ENCODE measurements at places on chromosomes 7 and 10.

GRCh38 chr10:33229252-33229948 lies 105.1 kb downstream of the NRP1 start:
- no peak for DNase-seq

DNA sequence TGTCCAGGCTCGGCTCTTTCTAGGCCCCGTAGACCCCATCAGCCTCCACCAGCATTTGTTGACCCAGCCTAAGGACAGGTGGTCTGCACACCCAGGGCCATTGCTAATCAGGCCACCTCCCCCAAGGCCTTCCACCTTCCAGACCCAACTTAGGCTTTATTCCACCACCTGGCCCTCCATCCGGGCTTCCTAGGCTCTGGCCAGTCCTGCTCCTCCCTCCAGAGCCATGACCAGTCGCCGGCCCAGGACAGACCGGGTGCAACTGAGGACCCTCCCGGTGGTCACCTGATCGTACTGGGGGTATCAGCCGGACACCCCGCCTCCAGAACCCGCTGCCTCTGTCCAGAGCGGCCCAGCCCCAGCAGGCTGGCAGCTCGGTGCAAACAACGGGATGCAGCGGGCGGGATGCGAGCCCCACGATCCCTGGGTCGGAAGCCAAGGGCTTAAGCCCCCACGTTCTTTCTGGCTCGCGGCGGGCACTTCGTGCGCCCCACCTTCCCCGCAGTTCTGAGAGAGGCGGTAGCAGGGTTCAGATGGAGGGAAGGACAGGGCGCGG lies 545 bp downstream of the NACAD start:
- no peak for DNase-seq

GRCh38 chr10:11638055-11638698 lies 26.7 kb upstream of the USP6NL start:
- DNase-seq, result no peak

GRCh38 chr7:147774461-147774860 lies 816.1 kb upstream of the C7orf33 start:
- DNase-seq, result no peak

- DNase-seq, result no peak
These were observed 31.2 kb upstream of the SH2B2 start for GRCh38 chr7:102255501-102255900.

DNA sequence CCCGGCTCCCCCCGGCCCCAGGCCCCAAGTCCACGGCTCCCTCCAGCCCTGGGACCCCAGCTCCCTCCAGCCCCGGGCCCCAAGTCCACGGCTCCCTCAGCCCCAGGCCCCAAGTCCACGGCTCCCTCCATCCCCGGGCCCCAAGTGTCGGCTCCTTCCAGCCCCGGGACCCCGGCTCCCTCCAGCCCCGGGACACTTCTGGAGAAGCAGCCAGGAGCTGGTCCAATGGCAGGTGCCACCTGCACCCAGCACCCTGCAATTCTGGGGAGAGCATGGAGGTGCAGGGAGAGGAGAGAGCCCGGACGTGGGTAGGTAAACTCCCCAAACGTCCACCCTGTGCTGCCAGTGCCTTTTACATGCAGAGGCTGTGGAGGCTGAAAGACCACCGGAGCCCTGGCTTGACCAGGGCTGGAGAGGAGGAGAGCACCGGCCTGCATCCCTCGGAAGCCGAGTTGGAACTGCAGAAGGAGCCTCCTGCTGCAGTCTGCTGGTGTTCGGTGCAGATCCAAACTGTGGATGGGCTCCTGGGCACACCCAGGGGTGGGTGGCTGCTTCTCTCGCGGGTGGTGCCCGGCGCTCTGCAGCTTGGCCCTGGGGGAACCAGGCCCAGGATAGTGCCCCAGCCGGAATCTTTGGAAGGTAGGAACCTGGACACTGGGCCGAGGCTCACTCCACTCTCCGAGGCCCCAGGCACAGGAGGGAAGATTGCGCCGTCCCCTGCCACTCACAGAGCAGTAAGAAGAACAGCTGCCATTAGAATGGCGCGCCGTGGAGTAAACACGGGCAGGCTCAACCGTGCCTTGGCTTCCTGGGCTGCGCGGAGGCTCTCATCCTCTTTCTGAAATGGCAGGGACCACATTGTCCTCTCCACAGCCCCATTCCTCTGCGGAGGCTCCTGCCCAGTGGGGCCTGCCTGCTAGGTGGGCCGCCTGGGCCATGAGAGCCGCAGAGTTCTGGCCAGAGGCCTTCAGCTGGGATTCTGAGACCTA lies 14.7 kb downstream of the SHH start:
- no peak for DNase-seq

DNA sequence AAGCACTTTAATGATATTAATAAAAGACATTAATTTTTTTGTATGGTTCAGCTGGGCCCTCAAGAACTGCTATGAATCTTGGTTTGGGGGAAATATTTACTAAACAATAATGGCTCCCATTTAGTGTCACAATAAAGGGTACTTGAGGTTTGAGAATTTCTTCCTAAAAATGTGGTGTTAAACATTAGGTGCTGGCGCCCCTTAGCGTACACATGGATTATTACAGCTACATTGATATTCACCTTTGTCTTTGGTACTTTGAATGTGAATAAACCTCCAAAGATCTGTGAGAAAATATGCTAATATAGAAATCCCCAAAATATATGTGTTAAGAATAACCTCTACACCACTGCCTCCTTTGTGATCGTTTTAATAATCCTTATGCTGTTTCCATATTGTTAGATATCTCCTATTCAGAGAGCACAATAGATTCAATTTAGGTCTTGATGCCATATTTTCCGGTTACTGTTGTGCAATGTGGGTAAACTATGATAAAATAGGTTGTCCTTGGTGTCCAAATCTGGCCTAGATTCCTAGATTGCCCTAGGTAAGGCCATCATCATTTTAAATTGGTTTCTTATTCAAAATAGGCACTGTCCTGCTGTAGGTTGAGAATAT lies 161.8 kb upstream of the CACNA2D1 start:
- no peak for DNase-seq

- no peak for DNase-seq
These were observed 250.9 kb downstream of the SNX13 start for GRCh38 chr7:17689361-17689902.

GRCh38 chr7:120915314-120916105 lies 35.1 kb upstream of the ING3 start:
- no peak for DNase-seq

GRCh38 chr10:36515319-36515718 lies 610.1 kb upstream of the ANKRD30A start:
- no peak for DNase-seq

DNA sequence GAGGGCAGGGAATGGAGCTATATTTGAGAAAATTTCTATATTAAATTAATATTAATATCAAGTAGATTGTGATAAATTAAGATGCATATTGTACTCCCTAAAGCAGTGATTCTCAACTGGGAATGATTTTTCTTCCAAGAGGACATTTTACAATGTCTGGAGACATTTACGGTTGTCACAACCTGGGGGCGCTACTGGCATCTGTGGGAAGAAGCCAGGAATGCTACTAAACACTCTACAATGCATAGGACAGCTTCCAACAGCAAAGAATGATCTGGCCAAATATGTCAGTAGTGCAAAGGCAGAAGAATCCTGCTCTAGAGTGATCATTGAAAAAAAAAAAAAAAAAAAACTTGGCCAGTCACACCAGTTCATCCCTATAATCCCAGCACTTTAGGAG lies 100.0 kb downstream of the LSM5 start:
- DNase-seq, result no peak

- no peak for DNase-seq
These were observed 23.6 kb downstream of the AKR1B1 start for GRCh38 chr7:134435161-134435920.

GRCh38 chr7:137687556-137688265 lies 159.1 kb downstream of the DGKI start:
- no peak for DNase-seq

GRCh38 chr7:47601119-47601880 lies 19.4 kb upstream of the TNS3 start:
- peak; percentile 58 for DNase-seq

DNA sequence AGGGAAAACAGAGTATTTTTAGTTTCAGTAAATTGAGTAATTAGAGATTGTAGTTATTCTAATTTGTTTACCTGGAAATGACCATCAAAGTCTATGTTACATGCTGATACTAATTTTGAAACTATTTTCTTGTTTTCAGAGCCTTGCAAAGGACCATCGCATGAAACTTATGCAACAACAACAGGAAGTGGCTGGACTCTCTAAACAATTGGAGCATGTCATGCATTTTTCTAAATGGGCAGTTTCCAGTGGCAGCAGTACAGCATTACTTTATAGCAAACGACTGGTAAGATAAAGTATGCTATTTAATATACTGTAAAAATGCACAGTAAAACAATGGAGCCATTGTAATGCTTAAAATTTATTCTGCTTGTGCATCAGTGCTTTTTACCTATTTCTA lies 78.5 kb downstream of the TRIM24 start:
- no peak for DNase-seq

- peak; percentile 4 for DNase-seq
These were observed 241.5 kb upstream of the SP8 start for GRCh38 chr7:21028186-21028585.

DNA sequence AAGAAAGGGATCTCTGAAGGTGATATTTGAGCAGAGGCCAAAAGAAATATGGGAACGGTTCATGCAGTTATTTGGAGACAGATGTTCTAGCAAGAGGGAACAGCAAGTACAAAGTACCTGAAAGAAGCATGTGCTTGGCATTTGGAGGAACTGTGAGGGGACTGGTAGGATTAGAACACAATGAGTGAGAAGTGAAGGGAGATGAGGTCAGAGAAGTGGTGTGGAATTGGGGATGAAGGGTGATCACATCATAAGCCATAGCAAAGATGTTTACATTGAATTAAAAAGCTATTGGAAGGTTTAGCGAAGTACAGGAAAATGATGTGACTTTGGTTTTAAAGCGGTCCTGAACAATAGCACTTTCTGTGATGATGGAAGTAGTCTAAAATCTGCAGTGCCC lies 402.4 kb upstream of the LRGUK start:
- DNase-seq, result no peak

GRCh38 chr10:121121462-121121861 lies 270.3 kb downstream of the WDR11 start:
- no peak for DNase-seq

DNA sequence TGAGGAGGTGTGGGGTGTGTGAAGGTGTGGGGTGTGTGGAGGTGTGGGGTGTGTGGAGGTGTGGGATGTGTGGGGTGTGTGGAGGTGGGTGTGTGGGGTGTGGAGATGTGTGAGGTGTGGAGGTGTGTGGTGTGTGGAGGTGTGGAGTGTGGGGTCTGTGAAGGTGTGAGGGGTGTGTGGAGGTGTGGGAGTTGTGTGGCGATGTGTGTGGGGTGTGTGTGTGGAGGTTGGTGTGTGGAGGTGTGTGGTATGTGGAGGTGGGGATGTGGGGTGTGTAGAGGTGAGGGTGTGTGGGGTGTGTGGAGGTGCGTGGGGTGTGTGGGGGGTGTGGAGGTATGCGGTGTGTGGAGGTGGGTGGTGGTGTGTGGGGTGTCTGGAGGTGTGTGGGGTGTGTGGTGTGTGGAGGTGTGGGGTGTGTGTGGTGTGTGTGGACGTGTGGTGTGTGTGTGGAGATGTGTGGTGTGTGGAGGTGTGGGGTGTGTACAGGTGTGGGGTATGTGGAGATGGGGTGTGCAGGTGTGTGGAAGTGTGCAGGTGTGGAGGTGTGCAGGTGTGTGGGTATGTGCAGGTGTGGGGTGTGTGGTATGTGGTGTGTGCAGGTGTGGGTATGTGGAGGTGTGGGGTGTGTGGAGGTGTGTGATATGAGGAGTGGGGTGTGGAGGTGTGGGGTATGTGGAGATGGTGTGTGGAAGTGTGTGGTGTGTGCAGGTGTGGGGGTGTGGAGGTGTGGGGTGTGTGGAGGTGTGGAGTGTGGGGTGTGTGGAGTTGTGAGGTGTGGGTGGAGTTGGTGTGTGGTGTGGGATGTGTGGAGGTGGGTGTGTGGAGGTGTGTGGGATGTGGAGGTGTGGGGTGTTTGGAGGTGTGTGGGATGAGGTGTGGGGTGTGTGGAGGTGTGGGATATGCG lies 34.5 kb downstream of the SPDYE17 start:
- no peak for DNase-seq

- DNase-seq, result no peak
These were observed 123.6 kb downstream of the OAT start for GRCh38 chr10:124294811-124295770.

- no peak for DNase-seq
These were observed 224.9 kb downstream of the SKIDA1 start for GRCh38 chr10:21300551-21300950.

GRCh38 chr7:77482015-77482414 lies 55.1 kb upstream of the PTPN12 start:
- DNase-seq, result no peak
